ENCODE measurements at places on chromosomes 2 and 18.

- DNase-seq = no peak
Observed at GRCh38 chr2:64493788-64494187, 30.3 kb upstream of the AFTPH start.

DNA sequence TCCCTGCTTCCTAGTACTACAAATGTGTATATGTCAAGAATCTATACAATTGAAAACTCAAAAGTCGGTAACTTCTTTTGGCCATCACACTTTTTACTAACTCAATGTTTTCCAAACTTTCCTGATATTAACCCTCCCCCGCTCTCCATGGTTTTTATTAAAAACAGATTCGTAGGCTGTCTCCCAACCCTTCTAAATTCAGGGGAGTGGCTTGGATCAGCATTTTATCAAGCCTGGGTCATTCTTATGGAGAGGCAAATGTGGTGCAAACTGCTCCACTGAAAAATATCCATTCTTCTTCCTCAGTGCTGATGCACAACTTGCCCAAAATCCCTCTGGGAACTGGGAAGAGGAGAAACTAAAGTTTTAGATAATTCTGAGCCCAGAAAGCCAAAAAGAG is 134.2 kb downstream of the RIF1 start:
- DNase-seq = no peak

DNA sequence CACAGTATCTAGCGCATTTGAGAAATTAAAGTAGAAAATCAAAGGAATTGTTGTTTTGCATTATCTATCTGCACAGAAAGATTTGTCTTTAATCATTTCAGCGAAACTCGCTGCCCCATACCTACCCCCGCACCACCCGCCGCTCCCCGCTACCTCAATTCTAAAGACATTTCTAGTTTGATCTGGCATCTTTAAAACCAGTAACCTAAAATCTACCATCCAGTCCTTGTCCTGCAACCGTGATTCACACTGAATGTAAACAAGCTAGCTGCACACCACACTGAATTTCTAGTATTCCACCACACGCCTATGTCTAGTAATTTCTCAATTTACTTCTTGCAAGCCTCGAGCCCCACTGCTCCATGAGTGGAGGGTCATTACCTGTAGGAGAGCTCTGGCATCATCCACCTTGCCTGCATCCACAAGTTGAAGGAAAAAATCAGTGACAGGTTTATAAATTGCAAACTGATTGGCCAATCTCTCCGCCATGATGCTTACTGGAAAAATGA is 60.1 kb downstream of the ABCG8 start:
- no peak for DNase-seq

DNA sequence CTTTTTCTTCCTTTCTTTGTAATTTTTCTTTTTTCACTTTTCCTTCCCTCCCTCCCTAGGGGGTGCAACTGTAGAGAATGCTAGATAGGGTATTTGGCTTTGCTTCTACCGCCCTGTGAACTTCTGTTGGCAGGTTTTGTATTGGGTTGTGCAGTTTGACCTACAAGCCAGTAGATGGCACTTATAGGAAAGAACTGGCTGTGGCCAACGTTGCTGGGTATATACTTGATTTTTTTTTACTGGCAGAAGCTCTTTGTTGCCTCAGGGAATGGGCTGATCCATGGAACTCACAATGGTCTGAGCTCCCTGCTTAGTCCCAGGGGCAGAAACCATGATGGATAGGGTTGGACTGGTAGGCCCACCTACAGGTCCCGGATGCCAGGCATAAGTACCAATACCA is 1019.5 kb upstream of the LRRTM1 start:
- peak; percentile 43 for DNase-seq

- DNase-seq = no peak
Observed at GRCh38 chr18:64219517-64219916, 70.6 kb upstream of the LINC00305 start.

DNA sequence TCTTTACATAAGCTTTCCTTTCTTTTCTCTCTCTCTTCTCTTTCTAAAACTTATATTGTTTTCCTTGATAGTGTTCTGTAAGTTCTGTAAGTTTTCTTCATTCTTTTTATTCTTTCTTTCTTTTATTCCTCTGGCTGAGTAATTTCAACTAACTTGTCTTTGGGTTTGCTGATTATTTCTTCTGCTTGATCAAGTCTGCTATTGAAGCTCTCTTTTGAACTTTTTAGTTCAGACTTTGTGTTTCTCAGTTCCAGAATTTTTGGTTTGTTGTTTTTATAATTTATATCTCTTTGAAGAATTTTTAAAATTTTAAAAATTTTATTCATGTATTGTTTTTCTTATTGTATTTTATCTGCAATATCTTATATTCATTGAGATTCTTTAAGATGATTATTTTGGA is 795.8 kb upstream of the SALL3 start:
- no peak for DNase-seq

- no peak for DNase-seq
Observed at GRCh38 chr2:635687-636621, 41.3 kb downstream of the TMEM18 start.

DNA sequence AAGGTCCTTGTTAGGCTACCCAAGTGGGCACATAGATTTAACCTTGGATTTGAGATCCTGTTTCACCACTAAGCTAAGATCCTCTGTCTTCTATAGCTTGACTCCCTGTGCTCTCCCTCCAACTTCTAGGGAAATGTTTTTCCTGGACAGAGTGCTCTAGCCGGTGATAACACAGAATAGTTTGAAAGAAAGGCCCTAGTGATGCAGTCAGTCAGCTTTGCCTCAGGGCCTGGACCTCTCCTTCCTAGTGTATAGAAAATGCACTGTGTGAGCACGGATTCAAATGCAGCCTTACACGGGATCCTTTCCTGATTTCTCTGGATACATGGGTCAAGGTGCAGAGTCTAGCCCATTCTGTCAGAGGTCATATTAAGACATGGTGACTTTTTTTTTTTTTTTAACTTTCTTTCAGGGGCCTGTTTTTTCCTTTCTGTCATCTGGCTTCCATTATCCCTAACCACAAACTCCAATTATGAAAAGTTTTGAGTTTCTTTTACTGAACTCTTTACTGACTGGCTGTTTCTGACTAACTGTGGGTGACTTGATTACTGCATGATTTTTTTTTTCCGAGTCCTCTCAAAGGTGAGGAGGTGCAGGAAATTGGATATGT is 122.6 kb downstream of the LRP1B start:
- no peak for DNase-seq

GRCh38 chr18:75654851-75655751 is 227.6 kb upstream of the SMIM21 start:
- DNase-seq = no peak

- no peak for DNase-seq
Observed at GRCh38 chr2:20934236-20934635, 109.6 kb downstream of the APOB start.

GRCh38 chr2:222427646-222428301 is 3.4 kb downstream of the SGPP2 start:
- no peak for DNase-seq

- no peak for DNase-seq
Observed at GRCh38 chr2:30580391-30580790, 133.3 kb downstream of the LCLAT1 start.

GRCh38 chr2:58055033-58055786 is 8.6 kb downstream of the VRK2 start:
- no peak for DNase-seq

- DNase-seq = no peak
Observed at GRCh38 chr2:113840518-113840917, 49.4 kb upstream of the ACTR3 start.

- no peak for DNase-seq
Observed at GRCh38 chr2:149070681-149071320, 32.3 kb downstream of the LYPD6B start.

GRCh38 chr2:10717628-10718027 is 3.8 kb upstream of the ATP6V1C2 start:
- DNase-seq = no peak
